ENCODE measurements at places on chromosomes 13 and 19.

GRCh38 chr19:7971553-7972520 is 28.4 kb upstream of the TIMM44 start:
- no peak for DNase-seq

DNA sequence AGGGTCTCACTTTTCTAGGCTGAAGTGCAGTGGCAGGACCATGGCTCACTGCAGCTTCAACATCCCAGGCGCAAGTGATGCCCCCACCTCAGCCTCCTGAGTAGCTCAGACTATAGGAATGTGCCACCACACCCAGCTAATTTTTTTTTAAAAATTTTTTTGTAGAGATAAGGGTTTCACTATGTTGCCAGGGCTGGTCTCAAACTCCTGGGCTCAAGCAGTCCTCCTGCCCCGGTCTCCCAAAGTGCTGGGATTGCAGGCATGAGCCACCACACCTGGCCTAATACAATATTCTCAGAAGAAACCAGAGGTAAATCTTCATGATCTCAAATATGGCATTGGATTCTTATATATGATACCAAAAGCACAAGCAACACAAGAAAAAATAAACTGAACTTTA is 47.7 kb downstream of the FLT1 start:
- DNase-seq = no peak

DNA sequence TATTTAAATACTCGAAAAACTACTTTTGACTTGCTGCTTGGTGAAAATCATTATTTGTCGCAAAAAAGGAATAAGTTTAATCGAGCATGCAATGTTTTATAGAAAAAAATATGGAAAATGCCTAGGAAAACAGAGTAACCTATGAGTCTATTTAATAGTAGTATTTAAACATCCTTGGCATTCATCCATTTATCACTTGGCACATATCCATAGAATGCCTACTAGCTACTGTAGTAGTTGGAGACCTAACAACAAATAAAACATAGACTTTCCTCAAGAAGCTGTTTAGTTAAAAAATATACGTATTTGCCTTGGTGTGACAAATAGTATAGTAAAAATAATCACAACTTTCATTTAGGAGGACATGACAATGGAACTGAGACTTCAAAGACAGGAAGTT is 302.1 kb downstream of the DIAPH3 start:
- DNase-seq = no peak

- no peak for DNase-seq
Measured at GRCh38 chr13:85148009-85148408, 651.2 kb downstream of the SLITRK6 start.

DNA sequence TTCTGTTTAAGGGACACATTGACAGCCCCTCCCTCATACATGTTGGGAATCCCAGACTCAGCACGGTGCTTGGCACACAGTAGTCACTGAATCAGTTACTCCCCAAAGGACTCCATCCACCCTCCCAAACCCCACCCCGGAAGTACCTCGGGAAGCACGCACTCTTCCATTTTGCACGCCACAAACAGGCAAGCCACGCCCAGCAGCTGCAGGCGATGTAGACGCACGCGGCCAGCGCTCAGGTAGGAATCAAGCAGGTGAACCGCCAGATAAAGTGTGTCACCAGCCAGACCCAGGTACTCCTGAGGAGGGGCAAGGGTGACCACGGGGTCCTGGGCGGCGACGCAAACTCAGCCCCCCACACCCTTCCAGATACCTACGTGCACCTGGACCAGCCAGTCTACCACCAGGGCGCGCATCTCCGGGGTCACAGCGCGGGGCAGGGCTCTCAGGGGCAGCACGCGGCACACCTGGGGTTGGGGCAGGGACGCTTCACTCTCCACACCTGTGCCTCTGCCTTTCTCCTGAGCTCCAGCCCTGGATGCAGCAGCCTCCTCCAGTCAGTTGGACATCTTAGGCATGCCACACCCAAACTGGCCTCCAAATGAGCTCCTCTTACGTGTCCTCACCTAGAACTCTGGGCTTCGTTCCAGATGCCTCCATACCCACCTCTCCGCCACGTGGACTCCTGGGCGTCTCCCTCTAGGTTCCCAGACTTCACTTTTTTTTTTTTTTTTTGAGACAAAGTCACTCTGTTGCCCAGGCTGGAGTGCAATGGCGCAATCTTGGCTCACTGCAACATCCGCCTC is 1.9 kb downstream of the CCNP start:
- DNase-seq = no peak

GRCh38 chr19:58563823-58564222 is 5.4 kb upstream of the UBE2M start:
- no peak for DNase-seq

GRCh38 chr19:33603377-33603776 is 18.4 kb upstream of the CHST8 start:
- no peak for DNase-seq

- no peak for DNase-seq
Measured at GRCh38 chr13:73480779-73481559, 422.2 kb downstream of the KLF5 start.

DNA sequence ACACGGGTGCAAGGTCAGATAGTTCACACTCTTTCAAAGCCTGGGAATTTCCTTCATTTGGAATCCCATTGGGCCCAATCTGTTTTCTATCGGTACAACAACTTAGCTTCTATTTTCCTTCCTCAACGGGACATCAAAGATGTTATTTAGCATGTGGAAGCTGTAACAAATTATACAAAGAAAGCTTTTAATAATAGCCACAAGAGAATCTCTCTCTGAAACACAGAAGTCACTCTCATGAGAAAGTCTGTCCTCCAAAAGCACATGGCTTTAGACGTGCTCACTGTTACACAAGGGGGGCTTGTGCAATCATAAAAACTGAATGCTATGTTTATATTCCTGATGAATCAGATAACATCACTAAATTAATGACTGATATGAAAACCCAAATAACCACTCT is 28.9 kb upstream of the CYSLTR2 start:
- no peak for DNase-seq

DNA sequence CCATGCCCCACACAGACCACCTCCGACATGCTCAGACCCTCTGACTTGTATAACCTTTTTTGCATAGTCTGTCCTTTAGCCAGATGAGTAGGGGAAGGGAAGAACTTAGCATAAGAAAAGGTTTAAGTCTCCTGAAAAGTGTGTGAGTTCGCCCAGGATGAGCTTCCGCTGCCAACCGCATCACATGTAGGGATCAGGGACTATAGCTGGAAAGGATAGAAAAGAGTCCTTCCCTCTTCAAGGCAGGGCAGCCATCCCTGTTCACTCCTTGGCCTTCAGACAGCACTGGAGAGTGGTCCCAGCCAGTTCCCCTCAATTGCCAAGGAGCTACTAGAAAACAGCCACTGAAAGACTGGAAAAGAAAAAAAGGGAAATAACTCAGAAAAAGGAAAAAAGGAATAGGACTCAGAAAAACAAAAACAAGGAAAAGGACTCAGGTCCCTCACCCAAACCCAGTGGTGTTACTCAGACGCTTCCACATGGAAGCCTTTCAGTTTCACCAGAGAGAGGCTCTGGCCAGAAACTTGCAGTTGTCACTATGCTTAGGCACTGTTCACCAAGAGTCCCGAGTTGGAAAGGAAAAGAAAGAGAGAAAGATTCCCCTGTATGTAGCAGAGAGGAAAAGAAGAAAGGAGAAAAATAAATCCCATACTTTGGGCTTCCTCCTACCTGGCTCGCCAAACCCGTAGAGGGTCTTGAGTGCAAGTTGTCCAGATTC is 5.6 kb upstream of the TM9SF2 start:
- no peak for DNase-seq

GRCh38 chr13:52738719-52739467 is 727 bp downstream of the CNMD start:
- no peak for DNase-seq

GRCh38 chr13:98484289-98485219 is 92.4 kb downstream of the STK24 start:
- no peak for DNase-seq

GRCh38 chr13:33763021-33763420 is 54.9 kb upstream of the RFC3 start:
- no peak for DNase-seq

- DNase-seq = no peak
Measured at GRCh38 chr13:97539651-97540610, 106.0 kb downstream of the RAP2A start.

- no peak for DNase-seq
Measured at GRCh38 chr19:15666883-15667282, 6.0 kb upstream of the CYP4F12 start.

DNA sequence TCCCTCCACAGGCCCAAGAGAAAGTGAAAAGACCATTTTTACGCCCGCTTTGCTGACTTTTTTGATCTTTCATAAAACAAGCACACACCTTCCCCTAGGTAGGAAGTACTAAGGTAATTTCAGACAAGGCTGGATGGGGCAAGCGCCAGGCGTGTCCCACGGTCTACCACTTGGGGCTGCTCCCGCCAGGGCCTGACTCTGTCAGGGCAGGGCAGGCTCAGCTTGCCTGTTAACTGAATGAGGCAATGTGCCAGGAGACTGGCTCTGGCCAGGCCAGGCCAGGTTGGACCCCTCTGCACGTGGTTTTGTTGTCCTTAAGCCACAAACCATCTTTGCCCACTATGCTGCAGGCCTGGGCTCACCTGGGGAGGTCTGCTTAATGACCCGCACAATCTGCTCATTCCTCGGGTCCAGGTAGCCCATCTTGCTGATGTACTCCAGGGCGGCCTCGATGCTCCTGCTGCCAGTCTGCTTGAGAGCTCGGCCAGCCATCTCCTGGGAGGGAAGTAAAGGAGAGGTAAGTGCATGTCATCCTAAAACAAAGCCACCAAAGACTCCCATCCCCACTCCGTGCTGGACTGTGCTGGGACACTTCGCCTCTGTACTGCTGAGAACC is 70.4 kb downstream of the LATS2 start:
- DNase-seq = no peak
